GM04503 (cell line): ENCODE measurements at places on chromosomes 12 and 14.

DNA sequence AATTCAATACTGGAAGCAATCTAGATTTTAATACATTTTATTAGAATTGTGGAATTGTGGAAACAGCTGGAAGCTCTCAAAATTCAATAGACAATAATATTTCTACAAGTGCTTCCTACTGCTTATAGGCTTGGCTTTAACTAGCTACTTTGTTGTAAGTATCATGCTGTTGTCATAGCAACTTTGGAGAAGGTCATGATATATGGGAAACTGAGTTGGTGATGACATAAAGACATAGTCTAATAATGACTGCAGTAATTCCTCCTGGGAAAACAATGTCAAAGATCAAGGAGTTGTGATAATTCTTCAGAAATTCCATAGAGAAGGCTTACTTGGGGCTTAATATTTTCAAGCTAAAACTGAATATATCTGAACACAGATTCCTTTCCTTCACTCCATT, 266.6 kb downstream of the KIF21A start:
- DNase-seq = no peak

DNA sequence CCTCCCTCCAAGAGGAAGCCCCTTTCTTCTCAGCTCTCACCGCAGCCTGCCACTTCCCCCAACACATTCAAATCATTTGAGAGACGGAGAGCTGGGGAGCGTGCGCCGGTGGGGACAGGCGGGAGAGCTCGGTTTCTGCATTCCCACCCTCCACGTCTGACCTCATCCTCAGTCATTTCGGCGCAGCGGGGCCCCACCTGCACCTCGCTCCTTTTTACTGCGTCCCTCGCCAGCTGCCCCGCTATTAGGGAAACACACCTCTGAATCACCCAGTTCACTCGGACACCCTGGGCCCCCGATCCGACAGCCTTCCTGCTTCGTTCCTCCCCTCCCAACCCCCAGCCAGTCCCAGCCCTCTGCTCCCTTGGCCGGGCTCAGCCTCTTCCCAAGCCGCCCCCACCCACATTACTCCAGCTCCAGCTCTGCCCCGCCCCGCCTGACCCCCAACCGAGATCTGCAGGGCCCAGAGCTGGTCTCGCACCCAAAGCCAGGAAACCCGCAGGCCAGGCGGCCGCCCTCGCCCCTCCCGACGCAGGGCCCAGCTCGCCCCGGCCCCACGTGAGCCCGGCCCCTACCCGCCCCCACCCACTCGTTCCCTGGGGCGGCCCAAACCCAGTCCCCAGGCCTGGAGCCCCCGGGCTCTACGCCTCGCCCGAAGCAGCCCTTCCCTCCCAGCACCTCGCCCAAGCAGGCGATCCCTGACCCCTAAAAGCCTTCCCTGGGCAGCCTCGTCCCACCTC, 783 bp downstream of the CORO1C start:
- no peak for DNase-seq

- no peak for DNase-seq
Measured at GRCh38 chr12:94637390-94638113, 12.8 kb downstream of the TMCC3 start.

- DNase-seq = no peak
Measured at GRCh38 chr14:36047912-36048311, 128.6 kb downstream of the PTCSC3 start.

DNA sequence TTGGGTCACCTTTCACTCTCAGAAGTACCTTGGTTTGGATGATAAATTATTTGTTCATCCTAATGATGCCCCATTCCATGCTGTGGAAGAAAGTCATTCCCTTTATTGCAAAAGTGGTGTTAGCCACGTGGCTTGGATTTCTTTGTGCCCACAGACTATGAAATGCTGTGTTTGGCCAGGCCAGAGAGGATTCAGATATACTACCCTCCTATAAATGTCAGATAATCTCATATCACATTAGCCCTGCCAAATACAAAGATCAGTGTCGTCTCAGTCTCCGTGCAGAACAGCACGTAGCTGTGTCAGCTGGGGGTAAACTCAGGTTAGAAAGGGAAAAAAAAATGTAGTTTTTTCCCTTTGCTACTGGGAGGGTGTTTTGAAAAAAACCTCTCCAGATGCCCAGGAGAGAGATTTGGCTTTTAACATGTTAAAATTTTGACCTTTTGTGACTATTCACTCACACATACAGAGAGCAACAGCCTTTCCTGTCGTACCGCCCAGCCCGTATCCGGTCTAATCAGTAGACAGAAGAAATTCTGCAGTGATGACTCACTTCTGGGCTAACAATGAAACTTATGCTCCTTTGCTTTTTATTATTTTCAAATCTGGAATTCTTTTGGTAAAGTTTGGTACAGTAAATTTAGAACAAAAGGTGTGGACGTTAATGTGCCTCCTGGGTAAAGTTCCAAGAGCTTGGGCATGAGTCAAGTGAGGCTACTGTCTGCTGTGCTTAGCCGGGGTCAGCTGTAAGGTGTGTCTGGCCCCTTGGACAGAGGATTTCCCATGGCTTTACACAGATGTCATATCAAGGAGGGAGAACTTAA, 8.5 kb upstream of the PTPRB start:
- peak; percentile 77 for DNase-seq

- DNase-seq = no peak
Measured at GRCh38 chr12:4152145-4152795, 121.3 kb upstream of the CCND2 start.

DNA sequence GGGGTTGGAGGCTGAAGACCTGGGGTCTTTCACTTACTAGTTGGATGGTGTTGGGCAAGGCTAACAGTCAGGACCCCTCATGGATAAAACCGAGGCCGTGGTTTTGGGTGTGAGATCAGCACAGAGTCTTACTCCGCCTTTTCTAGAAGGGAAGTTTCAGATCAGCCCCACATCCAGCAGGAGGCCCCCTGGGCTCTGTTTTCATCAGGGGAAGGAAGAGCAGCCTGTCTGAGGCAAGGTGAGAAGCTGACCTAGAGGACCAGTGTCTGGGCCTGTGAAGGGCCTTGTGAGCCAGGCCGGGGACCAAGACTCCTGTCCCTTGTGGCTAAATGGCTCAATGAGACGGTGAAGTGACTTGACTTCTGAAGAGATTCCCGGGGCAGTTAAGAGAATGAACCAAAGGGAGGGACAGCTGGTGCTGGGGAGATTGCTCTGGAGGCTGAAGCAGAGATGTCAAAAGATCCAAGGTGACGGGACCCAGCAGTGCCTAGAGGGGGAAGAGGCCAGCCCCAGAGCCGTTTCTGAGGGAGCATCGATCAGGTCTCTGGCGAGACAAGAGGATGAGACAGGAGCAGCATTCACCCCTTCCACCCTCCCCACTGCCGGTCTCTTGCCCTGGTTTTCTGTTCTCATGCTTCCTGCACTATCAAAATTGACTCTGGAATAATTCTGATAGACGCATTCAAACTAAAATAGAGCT, 40.1 kb upstream of the TSPAN9 start:
- no peak for DNase-seq

GRCh38 chr12:56521209-56521589, 421 bp upstream of the RBMS2 start:
- DNase-seq = no peak

GRCh38 chr14:29458547-29458946, 469.1 kb downstream of the PRKD1 start:
- DNase-seq = no peak

DNA sequence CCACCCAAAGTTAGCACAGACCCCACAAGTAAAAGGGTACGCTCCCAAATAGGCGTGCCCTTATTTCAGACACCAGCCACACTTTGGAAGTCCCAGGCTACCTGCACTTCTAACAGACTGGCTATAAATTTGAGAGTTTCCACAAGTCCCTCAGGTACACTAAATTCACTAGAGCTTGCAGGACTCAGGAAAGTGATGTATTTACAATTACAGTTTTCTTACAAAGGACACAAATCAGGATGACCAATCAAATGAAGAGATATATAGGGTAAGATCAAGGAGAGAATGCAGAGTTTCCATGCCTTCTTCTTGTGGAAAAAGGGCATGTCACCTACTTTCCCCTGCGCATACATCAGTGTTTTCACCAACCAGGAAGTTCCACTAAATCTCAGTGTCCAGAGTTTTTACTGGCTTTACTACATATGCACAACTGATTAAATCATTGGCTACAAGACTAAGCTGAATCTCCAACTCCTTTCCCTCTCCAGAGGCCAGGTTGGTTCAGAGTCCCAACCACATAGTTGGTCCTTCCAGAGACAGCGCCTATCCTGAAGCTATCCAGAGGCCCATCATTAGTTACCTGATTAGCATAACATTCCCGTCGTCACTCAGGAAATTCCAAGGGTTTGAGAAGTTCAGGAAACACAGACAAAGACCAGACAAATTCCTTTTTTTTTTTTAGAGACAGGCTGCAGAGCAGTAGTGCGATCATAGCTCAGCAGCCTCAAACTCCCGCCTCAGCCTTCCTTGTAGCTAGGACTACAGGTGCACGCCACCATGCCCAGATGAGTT, 84.2 kb downstream of the DENND5B start:
- no peak for DNase-seq

DNA sequence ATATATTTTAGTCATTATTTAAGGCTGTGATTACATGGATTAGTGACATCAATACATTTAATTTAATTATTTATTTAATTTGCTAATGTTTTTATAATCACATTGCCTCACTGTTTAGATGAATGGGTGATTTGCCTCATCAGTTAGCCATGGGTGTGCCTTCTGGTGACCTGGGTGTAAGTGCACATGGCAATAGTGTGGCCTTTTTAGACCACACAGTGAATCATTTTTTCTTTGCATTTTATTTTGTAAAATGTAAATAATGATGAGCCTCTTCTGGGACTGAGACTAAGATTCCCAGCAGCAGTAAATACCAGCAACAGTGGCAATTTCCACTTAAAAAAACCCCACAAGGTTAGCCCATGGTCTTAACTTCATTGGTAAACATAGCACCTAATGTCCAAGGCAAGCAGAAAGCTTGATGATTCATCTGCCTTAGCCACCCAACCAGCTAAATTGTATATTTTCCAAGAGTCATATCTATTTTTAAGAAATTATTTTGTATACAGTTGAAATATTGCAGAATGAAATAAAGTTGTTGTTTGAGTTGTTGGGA, 235.9 kb upstream of the NOVA1 start:
- DNase-seq = no peak

DNA sequence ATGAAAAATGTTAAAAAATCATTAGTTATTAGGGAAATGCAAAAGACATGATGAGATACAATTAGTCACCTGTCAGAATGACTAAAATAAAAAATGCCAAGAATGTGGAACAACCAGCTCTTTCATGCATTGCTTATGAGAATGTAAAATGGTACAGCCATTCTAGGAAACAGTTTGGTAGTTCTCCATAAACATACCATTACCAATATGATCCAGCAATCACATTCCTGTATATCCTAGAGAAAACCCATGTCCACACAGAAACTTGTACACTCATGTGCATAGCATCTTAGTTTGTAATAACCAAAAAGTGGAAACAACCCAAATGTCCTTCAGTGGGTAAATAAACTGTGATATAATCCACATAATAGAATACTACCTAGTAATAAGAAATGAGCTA, 245.7 kb downstream of the FUT8 start:
- DNase-seq = peak; percentile 43

DNA sequence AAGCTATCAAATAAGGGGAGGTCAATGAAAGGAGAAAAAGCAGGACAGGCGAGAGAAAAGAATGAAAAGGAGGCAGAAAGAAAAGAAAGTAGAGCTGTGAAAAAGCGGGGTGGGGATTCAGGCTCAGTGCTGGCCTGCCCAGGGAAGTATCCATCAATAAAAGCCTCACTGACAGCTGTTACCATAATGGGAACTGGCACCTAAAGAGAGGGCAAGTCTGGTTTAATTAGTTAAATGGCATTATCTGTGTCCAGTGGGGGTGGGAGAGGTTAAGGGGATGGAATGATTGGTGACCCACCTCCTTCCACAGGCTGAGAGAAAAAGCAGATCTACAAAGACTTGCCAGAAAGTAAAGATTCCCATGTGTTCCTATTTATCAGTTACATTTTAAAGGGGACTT, 7.4 kb downstream of the SALL2 start:
- DNase-seq = no peak
